ENCODE measurements at places on chromosomes 3 and 15.

- no peak for DNase-seq
These were observed 29.3 kb upstream of the STT3B start for GRCh38 chr3:31503456-31503855.

DNA sequence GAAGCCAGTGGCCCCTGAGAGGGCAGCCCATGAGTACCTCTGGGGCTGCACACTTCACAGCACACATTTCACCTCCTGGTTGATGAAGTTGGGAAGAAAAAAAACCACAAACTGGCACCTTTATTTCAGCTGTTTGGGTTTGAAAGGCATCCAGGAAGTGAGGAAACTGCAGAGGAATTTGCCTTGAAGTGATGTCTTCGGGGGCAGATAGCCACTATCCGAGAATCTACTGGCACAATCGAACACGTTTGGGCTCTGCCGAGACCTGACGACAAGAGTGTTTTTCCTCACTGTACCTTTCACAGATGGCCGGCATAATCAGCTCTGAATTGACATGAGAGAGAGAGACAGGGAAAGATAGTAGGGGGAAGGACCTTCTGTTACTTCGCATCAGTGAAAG, 59.7 kb downstream of the LRIG1 start:
- DNase-seq = no peak

DNA sequence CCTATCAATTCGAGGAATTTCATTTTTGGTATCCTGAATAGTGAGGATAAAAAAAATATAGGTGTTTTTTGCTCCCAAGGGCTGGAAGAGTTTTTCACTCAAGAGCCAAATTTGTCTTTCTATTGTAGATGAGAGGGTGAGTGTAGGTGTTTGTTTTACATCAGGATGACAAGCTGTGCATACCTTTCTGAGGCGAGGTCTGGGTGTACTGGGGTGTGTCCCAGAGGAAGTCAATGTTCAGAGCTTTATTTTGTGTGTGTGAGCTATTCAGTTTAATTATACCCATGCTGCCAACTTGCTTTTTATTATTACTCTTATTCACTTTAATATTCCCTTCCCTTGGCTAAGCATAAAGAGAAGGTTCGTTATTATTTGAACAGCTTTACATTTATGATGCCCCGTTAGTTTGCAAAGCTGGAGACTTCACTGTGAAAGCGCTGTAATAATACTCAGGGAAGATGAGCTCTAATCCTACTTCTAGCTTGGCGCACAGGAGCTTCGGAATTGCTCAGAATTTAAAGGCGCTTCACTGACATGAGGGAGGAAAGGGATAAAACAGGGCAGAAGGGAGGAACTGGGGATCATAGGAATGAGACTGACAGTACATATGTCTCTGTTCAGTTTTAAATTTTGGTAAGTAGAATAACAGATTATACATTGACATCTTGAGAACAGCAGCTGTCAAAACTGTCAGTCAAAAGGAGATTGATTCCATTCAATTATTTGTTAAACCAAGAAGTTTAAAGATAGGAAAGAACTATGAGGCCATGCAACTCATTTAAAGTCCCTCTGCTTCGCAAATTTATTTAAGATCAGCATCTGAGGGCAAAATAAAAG, 117.7 kb upstream of the TP63 start:
- DNase-seq = no peak

GRCh38 chr15:28084547-28084946, 14.6 kb downstream of the OCA2 start:
- DNase-seq = no peak

DNA sequence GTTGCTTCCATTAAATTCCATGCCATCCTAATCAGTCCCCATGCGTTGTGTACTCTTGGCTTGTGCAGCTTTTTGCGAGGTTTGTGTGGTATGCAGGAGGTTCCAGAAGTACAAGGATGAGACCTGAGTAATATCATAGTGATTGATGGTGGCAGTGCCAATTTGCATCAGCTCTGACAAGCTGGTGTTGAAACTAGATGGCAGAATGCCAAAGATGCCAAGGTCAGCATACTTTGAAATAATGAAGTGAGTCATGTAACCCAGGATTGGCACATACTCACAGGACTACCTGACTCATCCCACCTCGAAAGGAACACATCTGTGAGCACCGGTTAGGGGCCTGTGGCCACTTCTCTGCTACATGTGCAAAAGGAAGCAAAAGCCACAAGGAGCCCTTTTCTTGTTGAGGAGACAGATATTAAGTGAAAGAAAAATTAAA, 14.3 kb downstream of the KAT2B start:
- DNase-seq = no peak

- DNase-seq = no peak
These were observed 13.6 kb downstream of the U2SURP start for GRCh38 chr3:143014921-143015320.

GRCh38 chr3:109887293-109887692, 549.9 kb upstream of the DPPA4 start:
- no peak for DNase-seq

GRCh38 chr15:25066708-25067107, 111.9 kb downstream of the SNRPN start:
- no peak for DNase-seq

- no peak for DNase-seq
These were observed 65.2 kb downstream of the TPRA1 start for GRCh38 chr3:127525373-127525772.

GRCh38 chr3:119632829-119633228, 27.6 kb downstream of the POPDC2 start:
- no peak for DNase-seq

Measured in stimulated activated CD8-positive, alpha-beta memory T cell treated with anti-CD3 and anti-CD28 coated beads, Interleukin-7, amount 100 ng/mL, for 1 hour (primary cell).